ENCODE measurements at places on chromosomes 13 and 19.

- no peak for DNase-seq
Observed at GRCh38 chr19:802498-803098, 5.3 kb downstream of the PTBP1 start.

DNA sequence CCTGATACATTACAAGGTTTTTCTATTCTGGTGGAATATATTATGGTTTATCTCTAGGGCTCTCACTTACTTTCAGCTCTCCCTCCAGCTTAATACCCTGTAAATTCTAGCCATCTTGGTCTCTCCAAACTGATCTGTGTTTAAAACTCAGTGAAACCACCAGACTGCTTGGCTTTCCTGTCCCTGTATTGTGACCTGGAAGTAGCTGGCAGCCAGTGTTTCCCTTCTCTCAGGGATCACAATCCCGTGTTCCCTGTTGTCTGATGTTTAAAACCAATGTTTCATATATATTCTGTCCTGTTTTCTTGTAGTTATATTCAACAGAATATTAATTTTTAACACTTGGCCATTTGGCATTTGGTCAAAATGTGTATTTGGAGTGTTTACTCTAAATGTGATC is 8.0 kb downstream of the AKAP11 start:
- DNase-seq: no peak

DNA sequence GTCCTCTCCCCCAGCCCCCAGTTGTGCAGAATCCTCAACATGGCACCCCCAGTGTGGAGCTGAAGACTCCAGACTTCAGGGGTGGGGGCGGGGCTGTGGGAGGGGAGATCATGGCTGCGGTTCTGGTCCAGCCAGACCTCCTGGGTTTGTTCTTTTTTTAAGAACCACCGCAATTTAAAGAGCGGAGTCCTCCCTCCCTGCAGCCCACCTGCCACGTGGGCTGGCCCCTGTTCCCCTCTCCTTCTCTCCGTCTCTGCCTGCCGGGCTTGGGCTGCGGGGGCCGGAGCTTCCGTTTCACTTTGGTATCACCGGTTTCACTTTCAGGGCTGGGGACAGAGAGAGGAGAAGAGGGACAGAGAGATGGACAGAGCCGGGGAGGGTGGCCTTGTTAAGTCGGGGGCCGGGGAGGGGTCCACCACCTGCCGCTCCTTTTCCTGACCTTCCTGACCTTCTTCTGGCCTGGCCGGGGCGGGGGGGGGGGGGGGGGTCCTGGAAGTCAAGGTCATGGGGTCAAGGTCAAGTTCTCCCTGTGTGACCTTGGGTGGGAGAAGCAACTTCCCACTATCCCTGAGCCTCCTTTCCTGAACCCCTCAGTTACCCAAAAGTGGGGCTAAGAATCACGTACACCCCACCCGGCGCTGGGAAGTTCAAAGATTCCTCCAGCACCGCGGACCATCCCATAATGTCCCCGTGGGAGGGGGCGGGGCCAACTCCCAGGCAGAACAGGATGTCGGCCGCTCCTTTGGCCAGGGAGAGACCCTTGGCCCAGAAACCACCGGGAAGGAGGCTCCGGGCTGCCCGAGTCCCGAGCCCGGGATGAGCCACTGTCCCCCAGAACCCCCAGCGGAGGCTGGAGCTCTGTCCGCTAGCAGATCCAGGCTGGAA is 11.3 kb upstream of the ZBTB7A start:
- DNase-seq: peak; percentile 86

GRCh38 chr13:104206450-104207044 is 1140.3 kb upstream of the SLC10A2 start:
- no peak for DNase-seq

DNA sequence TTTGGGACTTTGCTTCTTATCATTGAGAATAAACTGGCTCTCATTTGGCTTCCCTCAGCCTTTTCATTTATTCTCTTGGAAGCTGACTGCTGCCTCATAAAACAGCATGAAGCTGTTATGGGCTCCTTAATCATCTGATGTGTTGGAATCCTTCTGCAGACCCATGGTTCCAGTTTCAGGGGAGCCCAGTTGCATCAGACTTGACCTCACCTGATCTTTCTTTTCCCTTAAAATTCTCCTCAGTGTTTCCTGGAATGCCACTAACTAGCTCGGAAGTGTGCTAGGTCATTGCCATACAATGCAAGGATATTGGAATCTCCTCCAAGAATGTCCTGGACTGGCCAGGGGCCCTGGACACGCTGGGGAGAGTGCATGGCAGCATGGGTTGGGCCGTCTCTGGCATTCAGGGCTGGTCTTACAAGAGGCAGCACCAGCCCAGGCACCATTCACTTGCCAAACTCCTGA is 158.7 kb downstream of the FLT1 start:
- no peak for DNase-seq

- no peak for DNase-seq
Observed at GRCh38 chr19:5122121-5122400, 153.1 kb downstream of the KDM4B start.

- DNase-seq: no peak
Observed at GRCh38 chr19:5822181-5822844, 17.2 kb downstream of the FUT6 start.

- DNase-seq: peak; percentile 4
Observed at GRCh38 chr19:12485052-12485416, 418 bp upstream of the ZNF709 start.

DNA sequence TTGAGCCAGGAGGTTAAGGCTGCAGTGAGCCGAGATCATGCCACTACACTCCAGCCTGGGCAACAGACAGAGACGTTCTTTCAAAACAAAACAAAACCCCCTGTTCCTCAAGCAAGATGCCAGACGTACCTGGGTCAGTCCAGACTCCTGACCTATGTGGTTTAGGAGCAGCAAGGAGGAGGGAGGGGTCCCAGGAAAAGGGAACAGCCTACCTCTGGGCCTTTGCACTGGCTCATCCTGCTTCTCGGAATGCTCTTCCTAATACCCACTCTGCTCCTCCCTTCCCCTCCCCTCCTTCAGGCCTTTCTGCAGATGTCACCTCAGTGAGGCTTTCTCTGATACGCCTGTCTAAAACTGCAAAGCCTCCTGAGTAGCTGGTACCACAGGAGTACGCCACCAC is 9.5 kb downstream of the RINL start:
- no peak for DNase-seq

DNA sequence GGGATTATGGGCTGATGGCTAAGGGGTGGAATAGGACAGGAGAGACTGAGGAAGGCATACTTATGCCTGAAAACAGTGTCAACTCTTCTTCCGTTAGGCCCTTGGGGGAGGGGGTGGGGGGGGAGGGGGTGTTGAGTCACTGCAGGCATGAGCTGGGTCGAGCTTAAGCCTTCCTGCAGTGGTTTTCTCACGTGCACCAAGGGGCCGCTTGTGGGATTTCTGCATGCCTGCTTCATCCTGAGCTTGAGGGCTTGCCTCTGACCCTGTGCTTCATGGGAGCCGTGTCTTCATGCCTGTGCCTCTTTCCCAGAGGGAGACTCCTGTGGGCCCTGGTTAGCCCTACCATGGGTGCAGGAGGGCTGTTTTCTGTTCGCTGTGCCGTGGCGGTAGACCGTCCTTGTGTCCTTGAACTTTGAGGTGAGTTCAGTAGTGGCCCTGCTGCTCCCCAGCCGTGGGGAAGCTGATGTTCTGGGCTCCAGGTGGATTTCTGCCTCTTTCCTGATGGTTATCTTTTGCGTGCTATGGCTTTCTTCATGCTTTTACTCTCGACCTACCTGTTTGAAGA is 186.1 kb downstream of the PCCA start:
- DNase-seq: no peak

DNA sequence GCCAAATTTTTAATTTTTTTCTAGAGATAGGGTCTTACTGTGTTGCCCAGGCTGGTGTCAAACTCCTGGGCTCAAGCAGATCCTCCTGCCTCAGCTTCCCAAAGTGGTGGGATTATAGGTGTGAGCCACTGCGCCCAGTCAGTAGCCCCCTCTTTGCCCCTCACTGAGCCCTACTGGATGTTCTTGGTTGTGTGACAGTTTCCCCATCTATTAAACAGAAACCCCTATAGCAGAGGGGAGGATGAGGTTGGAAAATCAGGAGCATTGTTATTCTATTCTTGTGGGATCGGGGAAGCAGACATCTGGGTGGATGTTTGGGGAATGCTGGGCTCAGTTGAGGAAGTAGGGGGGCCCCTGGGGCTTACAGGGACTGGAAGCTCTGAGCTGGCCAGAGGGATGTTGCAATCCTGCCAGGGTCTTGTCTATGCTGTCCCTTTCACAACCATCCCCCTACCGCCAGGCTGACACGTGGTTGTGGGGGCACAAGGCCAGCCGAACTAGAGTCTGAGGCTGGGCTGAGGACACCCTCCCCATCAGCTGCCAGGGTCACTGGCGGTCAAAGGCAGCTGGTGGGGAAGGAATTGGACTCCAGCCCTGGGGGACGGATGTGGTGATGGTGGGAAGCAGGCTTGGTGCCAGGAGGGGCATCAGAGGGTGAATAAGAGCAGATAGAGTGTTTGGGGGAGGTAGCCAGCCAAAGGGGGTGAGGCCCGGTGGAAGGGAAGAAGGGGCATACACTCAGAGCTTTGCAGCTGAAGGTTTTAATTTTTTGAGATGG is 10.9 kb downstream of the APOC1 start:
- peak; percentile 84 for DNase-seq

GRCh38 chr13:54687173-54687572 is 1658.6 kb downstream of the OLFM4 start:
- DNase-seq: no peak

DNA sequence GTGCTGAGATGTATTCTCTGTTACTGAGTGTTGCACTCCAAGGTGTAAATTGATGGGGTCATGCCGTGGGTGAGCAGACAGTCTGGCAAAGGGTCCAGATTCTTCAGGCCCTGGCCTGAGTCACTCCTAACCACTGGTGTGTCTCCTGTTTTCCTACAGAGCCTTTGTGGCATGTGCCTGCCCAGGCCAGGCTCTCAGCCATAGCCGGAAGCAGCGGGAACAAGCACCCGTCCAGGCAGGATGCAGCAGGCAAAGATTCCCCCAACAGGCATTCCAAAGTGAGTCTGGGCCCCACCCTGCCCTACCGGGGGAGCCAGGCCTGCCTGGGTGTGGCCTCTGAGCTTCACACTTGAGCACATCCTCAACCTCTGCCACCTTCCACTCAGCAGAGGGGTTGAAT is 61.9 kb downstream of the DPF1 start:
- no peak for DNase-seq

- no peak for DNase-seq
Observed at GRCh38 chr13:27853335-27853734, 61.1 kb downstream of the GSX1 start.

- no peak for DNase-seq
Observed at GRCh38 chr19:39166571-39167391, 30.0 kb upstream of the NCCRP1 start.

DNA sequence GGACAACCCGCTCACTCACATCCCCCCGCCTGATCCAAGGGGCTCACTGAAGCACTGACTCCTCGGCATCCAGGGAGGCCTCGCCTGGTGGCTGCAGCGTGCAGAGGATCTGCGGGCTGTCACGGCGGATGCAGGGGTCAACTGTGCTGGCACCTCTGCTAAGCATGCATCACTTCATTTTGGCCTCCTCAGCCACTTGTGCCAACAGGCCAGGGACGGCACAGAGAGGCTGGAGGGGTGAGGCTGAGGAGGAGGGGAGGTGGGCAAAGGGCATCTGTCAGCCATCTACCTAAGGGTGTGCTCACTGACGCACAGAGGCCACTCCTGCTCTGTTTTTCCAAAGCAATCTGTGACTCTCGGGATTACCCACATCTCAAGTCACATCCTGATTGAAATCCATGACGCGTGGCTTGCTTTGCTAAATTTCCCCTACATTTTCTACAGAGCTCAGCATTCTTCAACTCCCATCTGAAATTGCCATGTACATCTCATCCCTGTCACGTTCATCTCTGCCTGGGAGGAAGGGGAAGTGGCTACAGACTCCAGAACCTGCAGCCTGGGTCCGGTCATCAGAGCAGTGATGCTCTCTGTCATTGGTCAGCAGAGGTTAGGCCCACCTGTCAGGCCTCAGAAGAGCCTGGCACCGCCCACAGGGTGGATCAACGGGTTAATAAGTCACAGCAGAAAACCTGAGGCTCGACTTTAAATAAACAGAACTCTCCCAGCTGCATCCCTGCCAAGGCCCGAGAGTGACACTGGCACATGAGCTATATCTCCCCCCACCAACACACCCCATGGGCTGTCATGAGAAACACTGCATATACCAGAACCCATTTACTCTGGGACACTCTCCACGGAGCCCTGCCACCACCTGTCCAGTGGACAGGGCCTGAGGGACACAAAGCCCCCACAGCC is 17.6 kb downstream of the ELL start:
- no peak for DNase-seq

- DNase-seq: no peak
Observed at GRCh38 chr19:45653634-45654033, 14.4 kb upstream of the GIPR start.

- DNase-seq: peak; percentile 17
Observed at GRCh38 chr13:38417727-38418126, 68.1 kb downstream of the UFM1 start.

- DNase-seq: no peak
Observed at GRCh38 chr13:112467236-112467635, 91.1 kb downstream of the SPACA7 start.

DNA sequence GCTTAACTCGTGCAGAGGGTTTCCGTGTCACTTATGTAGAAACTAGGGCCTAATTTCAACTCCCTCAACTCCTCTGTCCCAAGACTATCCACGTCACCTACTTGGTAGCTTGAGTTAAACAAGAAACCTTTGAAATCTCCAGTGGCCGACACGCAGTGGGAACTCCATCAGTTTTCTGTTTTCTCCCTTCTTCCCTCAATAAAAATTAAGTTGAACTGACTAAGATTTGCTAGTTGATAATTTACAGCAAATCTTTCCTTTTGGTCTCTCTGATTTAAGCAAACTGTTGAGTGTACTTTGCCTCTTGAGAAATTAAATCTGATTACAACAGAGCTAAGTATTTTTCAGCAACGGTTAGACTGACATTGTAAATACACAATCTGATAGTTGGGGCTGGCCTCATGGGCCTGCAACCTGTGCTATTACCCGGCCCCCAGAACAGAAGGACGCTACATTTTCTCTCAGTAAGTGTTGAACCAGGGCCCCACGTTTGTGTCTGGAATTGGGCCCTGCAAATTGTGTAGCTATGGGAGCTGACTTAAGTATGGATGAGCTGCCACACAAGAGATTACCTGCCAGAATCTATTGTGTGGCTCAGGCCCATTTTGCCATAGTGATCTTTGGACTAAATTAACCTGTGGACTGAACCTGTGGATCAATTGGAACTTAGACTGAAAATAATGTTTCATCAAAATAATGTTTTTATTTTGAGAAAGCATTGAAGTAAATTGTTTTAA is 708 bp upstream of the ESD start:
- DNase-seq: peak; percentile 4

- DNase-seq: no peak
Observed at GRCh38 chr19:35895911-35896642, 4.3 kb downstream of the NFKBID start.

GRCh38 chr13:50026788-50027473 is 11.7 kb downstream of the KCNRG start:
- DNase-seq: peak; percentile 25

DNA sequence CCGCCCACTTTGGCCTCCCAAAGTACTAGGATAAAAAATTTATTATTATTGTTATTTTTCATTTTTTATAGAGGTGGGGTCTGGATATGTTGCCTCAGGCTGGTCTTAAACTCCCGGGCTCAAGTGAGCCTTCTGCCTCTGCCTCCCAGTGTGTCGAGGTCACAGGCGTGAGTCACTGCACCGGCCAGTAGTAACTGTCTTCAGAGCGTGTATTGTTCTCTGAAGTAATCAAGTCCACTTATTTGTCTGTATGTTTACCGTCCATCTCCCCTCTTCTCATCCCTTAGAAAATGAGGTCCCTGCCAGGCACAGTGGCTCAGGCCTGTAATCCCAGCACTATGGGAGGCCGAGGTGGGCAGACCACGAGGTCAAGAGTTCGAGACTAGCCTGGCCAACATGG is 18.2 kb upstream of the SULT2B1 start:
- no peak for DNase-seq

All from inflammatory macrophage treated with lipopolysaccharide for 4 hours (primary cell).